HFFc6 (cell line): ENCODE measurements at places on chromosomes 16 and 17. TPM values are rescaled to one million over a fixed set of nuclear protein-coding genes. Genes with fewer than 3 reads are reported as not detected.

DNA sequence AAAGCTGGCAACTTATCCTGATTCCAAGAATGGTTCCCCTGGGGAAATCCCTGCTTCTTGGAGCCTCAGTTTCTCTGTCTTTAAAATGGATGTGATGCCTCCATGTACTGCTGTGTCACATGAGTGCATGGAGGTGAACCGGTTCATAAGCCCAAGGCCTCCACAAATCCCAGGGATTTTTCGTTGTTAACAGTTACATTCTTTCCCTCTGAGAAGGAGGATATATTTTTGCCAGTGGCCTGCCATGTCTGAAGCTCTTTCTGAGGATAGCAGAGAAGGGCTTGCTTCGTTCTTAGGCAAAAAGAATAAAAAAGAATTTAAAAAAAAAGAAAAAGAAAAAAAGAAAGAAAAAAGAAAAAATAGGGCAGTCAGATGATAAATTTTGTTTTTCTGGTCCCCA is 52.2 kb upstream of the CIBAR2 start:
- no peak for DNase-seq

DNA sequence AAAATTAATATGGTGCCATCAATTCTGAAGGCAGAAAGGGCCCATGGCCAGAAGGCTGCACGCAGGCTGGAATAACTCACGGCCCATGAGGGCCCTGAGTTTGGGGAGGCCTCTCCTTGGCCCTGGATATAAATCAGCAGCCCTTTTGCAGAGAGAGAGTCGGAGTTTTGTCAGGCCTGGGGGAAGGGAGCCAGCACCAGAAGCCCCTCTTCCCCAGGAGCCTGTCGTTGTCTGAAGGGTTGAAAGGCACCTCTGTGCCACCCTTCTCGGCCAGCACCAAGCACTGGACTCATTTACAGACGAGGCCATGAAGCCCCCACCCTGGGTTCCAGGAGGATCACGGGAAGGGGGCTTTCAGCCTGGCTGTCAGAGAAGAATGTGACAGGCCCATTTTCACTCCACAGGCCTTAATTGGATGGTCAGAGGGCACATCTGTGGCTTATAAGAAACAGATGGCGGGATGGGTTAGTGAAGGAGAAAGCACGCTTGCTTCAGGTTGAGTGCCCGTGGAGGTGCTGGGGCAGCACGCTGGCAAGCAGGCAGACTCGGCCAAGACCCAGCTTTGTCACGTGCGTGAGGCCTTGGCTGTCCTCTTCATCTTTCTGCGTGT is 140.6 kb downstream of the CLEC16A start:
- DNase-seq, result no peak

DNA sequence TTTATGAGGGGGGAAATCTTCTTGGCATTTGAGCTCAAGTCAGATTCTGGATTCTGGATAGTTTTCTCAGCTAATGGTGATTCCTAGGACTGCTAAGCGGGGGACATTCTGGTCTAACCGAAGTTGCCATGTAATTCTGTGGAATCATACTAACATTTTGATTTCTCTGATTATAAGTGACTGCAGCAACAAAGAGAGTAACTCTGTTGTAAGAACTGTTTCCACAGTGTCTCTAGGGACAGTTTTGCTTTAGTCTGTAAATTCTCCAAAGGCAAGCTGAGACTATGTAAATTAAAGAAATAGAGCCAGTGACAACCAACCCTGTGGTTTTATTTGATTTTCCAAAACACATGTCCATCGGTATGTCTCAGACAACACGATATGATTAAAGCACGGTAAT is 286.2 kb downstream of the IRX3 start:
- no peak for DNase-seq

Gene TP53TG3B
- 0.21 TPM in 1 of 3 replicates, not detected in the others for total RNA-seq

Gene INTS2
- total RNA-seq, result 8.5 to 11.0 TPM (median 9.4 TPM) in 3 replicates

Gene KRT28
- total RNA-seq, result not detected in 3 replicates
